ENCODE measurements at places on chromosomes 7 and 10.

DNA sequence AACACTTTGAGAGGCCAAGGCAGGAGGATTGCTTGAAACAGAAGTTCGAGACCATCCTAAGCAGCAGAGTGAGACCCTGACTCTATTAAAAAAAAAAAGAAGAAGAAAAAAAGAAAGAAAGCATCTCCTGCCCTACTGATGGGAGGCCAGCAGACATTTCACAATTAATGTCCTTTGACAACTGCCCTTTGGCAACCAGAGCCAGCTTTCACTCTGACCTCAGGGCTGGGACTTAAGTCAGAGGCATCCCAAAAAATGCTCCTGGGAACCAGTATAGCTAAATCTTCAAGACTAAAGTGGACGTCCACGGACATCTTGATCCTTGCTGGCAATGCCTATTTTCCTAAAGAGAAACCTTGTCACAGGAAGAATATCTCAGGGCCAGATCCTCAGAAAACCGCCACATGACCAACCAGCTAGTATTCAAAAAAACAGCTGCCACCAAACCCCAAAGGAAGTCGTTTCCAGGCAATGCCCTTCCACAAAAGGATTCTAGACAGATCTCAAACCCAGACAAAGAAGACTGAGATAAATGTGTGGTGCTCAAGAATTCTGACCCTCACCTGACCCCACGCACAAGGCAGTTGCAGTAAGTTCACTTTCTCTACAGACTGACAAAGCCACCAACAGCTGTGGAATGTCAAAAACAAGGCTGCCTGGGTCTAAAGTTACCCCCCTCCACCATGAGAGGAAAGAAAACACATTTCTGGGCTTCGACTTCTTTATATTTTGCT, 18.4 kb downstream of the GFRA1 start:
- no peak for DNase-seq

GRCh38 chr10:17488848-17489247, 34.5 kb upstream of the ST8SIA6 start:
- no peak for DNase-seq

GRCh38 chr10:43172645-43173044, 34.4 kb downstream of the CSGALNACT2 start:
- no peak for DNase-seq

- no peak for DNase-seq
Measured at GRCh38 chr10:132269266-132270230, 38.2 kb downstream of the STK32C start.

DNA sequence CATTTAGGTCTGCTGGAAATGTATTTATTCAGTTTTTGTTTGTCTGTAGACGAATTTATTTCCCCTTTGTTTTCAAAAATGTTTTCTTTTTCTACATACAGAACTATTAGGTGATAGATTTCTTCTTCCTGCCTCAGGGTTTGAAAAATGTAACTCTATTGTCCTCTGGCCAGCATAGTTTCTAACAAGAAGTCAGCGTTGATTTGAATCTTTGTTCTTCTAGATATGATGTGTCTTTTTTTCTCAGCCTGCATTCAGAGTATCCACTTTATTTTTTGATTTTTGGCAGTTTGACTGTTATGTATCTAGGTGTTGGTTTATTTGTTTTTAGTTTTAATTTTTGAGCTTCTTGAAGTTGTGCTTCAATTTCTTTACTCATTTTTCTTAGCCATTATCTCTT, 7.5 kb upstream of the OR2F1 start:
- DNase-seq: no peak

DNA sequence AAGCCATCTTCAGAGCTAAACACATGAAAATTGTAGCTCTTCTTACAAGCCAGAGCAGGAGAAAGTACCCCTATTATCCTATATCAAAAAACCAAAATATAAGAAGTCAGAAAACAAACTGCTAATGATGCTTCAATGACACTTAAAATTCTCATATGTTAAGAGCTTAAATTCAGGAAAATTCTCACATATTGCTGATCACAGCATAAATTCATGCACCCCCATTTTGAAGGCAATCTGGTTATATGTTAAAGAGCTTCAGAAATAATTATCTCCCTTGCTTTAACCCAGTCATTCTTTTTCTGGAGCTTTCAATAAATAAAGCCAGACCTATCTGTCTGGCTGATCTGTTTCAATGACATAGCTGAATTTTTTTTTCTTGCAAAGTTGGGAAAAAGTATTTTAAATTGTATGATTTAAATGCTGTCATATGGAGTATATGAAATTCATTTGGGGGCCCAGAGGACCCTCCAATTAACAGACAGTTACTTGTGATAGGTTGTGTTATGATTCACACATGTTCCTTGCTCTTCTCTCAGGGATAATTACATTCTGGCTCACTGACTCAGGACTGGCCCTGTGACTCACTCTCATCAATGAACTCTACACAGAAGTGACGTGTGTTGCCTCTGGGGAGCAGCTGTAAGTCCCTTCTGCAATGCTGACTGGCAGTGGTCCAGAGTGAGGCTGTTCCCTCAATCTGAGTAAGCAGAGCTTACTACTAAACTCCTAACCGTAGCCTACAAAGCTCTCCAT, 85.2 kb downstream of the HGF start:
- peak; percentile 30 for DNase-seq

DNA sequence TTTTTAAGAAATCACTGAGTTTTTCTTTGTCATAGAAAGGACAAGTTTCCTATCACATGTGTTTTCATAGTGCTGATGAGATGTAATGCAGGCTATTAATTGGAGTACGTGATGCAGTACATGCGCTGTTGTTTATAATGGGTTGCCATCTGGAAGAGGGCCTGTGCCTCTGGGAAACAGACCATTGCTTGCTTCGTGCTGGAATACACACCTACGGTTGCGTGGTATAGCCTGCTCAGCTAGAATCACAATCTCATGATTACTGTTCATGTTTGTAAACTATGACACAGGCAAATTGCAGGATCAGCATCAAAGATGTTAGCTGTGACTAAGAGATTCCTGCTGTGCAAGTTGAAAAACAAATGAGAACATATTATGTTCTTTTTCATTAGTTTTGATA, 107.2 kb upstream of the STEAP1B start:
- DNase-seq: no peak

DNA sequence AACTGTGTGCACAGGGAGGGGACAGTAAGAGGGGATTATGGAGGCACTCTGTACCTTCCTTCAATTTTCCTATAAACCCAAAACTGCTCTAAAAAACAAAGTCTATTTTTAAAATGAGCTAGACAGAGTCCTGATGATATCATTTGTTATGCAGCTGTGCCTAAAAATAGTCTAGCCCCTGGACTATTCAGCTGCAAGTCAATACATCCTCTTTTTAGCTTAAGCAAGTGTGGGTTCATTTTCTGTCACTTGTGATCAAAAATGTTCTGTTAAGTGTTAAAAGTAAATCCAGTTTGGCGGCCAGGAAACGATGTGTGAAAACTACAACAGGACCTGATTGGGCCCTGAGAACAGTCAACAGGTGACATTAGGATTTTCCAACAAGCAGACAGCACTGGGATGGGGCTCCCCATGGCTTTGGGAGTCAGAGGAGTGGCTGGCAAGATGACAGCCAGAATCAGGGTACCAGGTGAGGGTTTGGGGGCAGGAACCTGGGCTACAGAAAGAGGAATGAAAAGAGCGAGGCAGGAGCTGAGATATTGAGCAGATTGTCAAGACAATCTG, 33.9 kb downstream of the FAM107B start:
- no peak for DNase-seq

DNA sequence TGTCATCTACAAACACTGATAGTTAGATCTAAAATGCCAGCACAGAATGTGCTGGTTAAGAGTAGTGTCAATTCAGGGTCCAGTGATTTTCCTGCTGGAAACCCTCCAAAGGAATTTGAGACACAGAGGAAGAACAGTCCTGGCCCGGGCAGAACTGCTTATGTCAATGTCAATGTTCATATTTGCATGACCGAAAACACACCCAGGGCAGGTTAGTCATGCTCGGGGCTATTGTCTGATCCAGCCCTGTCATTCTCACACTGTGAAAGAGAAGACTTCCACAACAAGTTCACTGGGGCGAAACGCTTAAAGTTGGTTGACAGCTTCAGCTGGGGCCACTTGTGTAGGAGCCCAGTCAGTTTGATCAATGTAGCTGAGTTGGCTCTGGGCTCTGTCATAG, 139.3 kb downstream of the C1GALT1 start:
- DNase-seq: no peak

- DNase-seq: no peak
Measured at GRCh38 chr7:139108266-139109187, 993 bp downstream of the ZC3HAV1 start.

GRCh38 chr10:8401531-8401930, 347.0 kb downstream of the GATA3 start:
- DNase-seq: no peak

DNA sequence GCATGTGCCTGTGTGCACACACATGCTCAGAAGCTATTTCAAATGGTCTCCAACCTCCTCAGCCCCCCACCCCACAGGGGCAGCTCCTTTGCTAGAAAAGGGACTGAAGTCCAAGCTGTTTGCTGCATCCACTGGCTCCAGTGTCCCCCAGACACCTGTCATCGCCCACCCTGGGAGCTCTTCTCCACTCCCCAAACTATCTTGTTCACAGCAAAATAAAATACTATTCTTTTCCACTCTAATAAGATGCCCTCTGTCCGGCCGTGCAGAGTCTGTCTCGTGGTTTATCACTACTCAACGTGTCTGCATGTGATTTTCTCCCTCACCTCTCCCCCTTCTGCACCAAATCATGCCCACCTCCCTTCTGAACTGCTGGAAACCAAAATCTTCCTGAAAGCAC, 25.6 kb downstream of the HIPK2 start:
- DNase-seq: no peak

DNA sequence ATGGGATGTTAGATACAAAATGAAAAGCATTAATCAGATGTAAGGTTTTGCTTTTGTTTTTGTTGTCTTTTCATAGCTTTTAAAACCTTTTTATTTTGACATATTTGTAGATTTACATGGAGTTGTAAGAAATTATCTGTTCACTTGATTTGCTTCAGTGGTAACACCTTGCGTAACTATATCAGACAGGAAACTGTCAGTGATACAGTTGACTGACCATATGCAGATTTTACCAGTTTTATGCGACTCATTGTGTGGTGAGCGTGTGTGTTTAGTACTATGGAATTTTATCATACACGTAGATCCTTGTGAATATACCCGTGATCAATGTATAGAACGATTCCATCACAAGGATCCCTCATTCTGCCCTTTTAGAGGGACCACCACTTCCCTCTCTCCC, 701.4 kb downstream of the SUGCT start:
- no peak for DNase-seq

- no peak for DNase-seq
Measured at GRCh38 chr10:102396317-102396650, 779 bp downstream of the NFKB2 start.

- DNase-seq: no peak
Measured at GRCh38 chr7:95531605-95532219, 46.0 kb downstream of the ASB4 start.

- DNase-seq: no peak
Measured at GRCh38 chr10:15252396-15252795, 83.9 kb upstream of the NMT2 start.

DNA sequence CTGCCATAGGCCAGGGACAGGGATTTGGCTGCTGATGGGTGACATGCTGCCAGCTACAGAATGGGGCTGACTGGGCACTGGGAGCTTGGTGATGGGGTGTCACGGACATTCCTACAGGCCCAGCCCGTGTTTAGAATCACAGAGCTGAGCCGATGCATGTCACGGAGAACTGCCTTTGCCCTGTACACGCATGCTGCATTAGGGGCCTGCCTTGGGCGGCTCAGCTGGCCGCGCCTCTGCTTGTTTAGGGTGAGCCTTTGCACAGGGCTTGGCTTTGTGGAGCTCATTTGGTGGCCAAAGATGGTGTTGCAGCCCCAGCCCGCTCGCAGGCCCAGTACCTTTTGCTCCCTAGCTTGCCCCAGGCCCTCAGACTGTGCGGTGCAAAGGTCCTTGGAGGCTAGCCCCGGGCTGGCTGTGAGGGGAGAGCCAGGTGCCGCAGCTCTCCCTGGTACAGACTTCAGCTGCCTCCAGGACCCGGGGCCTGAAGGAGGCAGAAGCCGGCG, 108.4 kb upstream of the BTBD16 start:
- DNase-seq: no peak

GRCh38 chr7:27156508-27156898, at the start of gene HOXA7:
Gene HOXA7 (minus strand): TSS chr7:27156675. CDS start chr7:27156545, 130 bp downstream.
- no peak for DNase-seq

DNA sequence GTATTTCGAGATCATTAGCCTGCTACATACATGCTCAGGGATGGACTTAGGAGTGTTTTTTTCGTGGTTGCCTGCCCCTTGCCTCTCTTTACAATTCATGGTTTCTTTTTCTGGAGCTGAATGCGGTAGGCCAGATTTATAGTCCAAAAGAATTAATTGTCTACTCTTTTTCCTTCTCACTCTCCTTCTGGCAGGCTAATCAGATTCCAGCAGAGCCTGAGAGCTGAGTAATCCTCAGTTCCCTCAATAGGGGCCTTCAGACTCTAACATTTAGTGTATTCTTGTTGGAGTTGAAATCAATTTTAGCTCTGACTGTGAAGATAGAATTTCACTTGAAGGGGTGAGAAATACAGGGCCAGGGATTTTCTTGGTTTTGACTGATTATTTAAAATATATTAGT, 16.4 kb downstream of the SORCS3 start:
- DNase-seq: no peak

GRCh38 chr10:114624951-114625780, 32.9 kb downstream of the ABLIM1 start:
- no peak for DNase-seq

DNA sequence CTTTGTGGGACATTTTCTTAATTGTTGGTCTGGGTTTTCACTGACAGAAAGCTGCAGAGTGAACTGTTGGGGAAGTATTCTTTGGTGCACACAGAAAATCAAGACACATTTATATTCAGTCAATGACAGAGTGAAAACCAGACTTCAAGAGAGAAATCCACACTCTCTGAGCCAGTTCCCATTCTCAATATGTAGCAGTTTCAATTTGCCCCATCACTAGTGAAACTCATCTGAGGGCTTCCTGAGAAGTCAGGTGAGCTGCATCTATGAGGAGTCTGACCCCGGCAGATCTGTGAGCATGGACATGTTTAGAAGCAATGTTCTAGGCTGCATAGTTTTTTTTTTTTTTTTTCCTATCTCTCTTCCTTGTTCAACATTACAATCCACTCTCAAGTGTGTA, 163.7 kb upstream of the AHR start:
- no peak for DNase-seq

- no peak for DNase-seq
Measured at GRCh38 chr7:137671920-137672319, 174.9 kb downstream of the DGKI start.

DNA sequence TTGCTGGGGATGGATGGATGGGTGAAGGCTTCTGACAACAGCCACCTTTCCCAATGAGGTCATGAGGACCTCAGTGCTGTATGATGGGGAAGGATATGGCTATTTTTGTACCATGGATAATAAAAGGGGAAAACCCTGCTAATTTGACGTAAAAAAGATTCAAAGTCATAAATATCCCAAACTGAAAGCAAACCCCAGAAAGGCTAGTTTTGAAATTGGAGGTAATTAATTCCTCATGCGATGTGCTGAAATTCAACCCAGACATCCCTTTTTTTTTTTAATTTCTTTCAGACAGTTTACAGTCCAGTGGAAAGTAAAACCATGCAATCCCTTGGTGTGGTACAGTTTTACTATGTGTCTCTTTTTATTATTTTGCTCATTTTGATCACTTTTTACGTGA, 254.5 kb upstream of the BMPER start:
- DNase-seq: no peak

Measured in esophagus squamous epithelium (tissue), 5 donors.